ENCODE measurements at places on chromosomes 16 and 17. TPM values are rescaled to one million over a fixed set of nuclear protein-coding genes. Genes with fewer than 3 reads are reported as not detected.

- DNase-seq = peak; percentile 22
Measured at GRCh38 chr16:49910541-49911071, 54.7 kb upstream of the ZNF423 start.

- no peak for DNase-seq
Measured at GRCh38 chr16:52318302-52319009, 228.5 kb downstream of the TOX3 start.

The KRT23 gene
- 2.1 TPM for polyA plus RNA-seq

The GCGR gene
- polyA plus RNA-seq = 1.2 TPM

- DNase-seq = no peak
Measured at GRCh38 chr16:85923153-85924021, 24.4 kb downstream of the IRF8 start.

The TACO1 gene
- 28.2 TPM for polyA plus RNA-seq

The C1QTNF8 gene
- polyA plus RNA-seq = not detected

DNA sequence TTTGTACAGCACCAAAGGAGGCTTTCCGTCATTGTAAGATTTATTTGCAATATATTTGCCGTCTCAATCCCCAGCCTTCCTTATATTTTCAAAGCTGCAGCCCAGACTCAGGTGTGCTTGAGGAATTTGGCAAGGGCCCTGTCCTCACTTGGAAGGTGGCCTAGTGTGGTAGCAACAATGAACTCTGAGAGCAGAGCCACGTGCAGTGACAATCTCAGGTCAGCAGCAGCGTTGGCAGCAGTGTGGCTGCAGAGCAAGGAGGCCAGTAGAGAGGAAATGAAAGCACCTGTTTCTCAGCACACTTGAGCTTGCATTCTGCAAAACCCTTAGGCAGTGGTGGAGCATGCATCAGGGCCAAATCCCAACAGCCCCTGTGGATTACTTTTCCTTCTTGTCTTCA is 613.5 kb downstream of the RBFOX1 start:
- DNase-seq = no peak
